ENCODE measurements at places on chromosomes 2 and 18.

- DNase-seq = no peak
Observed at GRCh38 chr2:148920559-148920958, 45.5 kb downstream of the KIF5C start.

DNA sequence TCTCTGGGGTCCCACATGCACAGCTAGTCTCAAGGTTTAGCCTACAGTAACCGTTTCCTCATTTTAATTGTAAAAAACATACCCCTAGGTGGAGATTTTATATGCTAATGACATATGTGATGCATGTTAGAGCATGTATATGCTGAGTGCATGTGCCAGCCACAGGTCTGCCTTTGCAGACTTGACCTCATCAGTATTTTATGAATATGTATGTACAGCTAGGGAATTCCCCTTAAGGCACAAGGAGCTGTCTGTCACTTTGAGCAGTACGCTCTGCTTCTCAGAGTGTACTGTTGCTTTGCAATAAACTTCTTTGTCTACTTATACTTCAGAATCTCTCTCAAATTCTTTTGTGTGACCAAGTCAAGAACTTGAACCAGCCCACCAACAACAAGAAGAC is 131.2 kb upstream of the ERBB4 start:
- DNase-seq = no peak

- DNase-seq = no peak
Observed at GRCh38 chr2:212173756-212174510, 364.7 kb downstream of the ERBB4 start.

GRCh38 chr2:38602136-38602731 is 494 bp downstream of the HNRNPLL start:
- DNase-seq = no peak

GRCh38 chr2:219142329-219142728 is 18.3 kb downstream of the NHEJ1 start:
- no peak for DNase-seq

DNA sequence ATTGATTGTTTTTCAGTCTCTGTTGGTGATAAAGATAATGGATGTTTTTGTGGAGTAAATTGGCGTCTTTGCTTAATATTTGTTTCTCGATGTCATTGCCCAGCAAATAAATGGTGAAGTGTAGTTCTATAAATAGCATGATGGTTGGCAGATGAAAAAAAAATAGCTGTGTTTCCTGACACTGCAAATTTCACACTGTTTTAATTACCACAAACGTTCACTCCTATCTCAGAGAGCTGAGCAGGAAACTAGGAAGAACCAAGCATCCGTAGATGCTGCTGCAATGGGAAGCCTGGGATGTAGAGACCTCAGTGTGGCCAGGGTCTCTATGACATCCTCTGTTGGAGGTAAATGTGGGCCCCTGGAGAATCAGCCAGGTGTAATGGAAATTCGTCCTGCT is 183.2 kb downstream of the CYRIA start:
- DNase-seq = no peak

- DNase-seq = no peak
Observed at GRCh38 chr18:52652391-52652790, 312.4 kb downstream of the DCC start.

GRCh38 chr18:48792141-48792540 is 158.6 kb downstream of the SMAD7 start:
- peak; percentile 3 for DNase-seq

- no peak for DNase-seq
Observed at GRCh38 chr2:8257502-8257901, 424.4 kb upstream of the ID2 start.

DNA sequence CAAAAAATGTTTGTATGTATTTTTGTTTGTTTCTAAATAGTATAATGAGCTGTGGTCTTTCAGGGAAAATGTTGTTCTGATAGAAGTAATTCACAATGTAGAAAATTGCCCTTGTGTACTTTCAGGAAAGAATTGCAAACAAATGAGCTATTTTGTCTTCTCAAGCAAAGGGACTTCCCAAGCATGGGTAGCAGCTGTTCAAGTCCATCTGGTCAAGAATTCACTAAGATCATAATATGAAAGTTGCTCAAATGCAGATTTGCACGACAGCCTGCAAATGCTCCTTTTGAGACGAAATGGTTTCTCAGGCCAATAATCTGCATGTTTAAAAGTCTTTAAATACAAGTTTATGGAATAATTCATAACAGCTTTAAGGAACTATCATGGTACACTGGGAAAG is 51.9 kb upstream of the HNMT start:
- DNase-seq = no peak

- no peak for DNase-seq
Observed at GRCh38 chr2:204869132-204869823, 324.0 kb downstream of the PARD3B start.

DNA sequence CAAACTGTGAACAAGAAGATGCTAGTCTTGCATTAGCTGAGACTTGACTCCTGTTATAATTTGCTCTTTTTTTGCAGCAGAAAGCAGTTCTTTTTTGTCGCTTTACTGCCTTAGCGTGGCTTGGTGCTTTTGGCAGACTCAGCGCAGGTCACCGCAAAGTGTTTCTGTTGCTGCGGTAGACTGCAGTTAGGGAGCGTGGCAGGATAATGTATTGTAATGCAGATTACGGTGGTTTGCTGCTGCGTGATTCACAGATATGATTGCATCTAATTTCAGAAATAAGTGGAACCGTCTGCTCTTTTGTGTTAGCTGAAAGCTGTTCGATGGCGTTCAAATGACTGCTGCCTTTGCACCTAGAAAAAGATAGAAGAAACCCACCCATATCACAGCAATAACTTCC is 131.6 kb upstream of the SATB2 start:
- no peak for DNase-seq

- DNase-seq = no peak
Observed at GRCh38 chr2:171835386-171835785, 58.7 kb downstream of the SLC25A12 start.

DNA sequence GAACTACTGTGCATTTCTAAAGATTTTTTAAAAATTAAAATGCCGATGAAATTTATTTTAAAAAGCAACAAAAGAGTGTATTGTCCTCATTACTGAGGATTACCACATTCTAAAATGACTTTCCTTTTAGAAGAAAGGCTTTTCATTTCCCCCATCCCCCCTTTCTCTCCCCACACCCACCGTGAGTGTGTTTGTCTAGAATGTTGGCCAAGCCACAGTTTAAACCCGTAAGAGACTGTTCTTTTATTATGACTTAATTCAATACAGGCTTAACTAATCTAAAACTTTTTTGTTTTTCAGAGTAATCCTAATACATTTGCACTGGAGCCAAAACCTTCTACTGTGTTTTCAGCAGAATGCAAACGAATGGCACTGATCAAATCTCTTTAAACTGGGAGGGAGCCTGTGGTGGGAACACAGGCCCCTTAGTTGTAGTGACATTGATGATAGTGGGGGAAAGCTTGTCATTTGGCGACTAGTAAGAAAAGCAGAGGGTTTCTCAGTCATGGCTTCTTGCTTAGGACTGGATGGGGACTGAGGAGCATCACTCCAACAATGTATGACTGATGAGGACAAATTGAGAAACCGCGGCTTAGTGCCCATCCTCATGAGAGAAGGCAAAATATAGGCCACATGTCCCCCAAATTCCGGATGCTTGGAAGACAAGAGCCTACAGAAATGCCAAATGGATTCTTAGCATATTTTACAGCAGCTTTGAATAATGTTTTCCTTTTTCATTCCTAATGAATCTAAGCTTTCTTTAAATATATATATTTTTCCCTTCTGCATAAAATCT is 154.0 kb upstream of the SMIM21 start:
- no peak for DNase-seq

GRCh38 chr2:84674099-84674498 is 157.8 kb downstream of the DNAH6 start:
- no peak for DNase-seq

DNA sequence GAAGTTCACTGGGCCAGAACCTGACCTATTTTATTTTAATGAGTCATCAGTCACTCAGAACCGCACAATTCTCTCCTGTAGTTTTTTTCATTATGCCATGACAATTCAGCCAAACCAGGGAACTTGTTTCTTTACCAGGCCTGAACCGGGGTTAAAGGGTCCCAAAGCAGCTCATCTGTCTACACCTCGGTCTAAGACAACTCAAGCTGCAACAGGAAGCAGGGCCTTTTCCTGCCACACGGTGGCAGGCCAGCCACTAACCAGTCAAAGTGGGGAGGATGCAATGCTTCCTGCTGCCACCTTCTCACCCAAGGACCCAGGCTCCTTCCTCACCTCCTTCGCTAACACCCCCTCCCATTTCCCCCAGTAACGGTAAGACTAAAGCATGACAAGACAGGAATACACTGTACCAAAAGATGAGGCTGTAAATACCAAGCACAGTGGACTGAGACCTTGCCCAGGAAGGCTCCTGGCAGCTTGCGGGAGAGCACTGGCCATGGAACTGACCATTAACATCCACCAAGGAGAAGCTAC is 56.7 kb upstream of the ACKR3 start:
- peak; percentile 76 for DNase-seq

GRCh38 chr18:76361219-76361618 is 133.8 kb downstream of the ZNF516 start:
- DNase-seq = no peak

GRCh38 chr2:80396276-80396675 is 91.7 kb upstream of the LRRTM1 start:
- DNase-seq = no peak

GRCh38 chr2:186919296-186919695 is 70.3 kb upstream of the ZSWIM2 start:
- no peak for DNase-seq

- no peak for DNase-seq
Observed at GRCh38 chr2:141162314-141162713, 968.5 kb downstream of the LRP1B start.

DNA sequence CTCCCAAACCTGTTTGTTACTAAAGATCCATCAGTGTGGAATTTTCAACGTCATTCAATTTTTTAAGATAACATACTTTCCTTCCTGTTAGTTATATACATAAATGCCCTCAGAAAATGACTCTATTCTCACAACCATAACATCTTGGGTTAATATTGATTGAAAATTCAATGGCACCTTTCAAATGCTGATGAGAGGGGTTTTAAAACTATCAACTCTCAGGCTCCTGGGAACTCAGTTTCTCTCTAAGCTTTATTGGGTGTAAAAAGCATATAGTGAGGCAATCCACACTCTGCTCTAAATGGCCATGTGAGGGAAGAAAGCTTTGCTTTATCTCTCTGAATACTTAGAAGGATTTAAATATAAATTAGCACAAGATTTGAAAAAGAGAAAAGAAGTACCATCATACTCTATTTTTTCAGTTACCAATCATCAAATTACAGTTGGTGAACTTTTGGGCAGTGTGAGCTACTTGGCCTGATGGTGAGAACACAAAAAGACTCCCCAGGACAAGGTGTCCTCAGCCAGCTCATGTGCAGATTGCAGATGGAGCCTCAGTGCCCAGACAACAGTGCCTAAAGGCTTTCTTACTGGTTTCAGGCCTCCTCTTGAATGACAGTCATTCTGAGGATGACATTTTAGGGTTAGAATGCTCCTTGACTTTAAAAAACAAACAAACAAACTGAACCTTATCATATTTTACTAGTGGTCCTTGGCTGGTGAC is 24.6 kb upstream of the CERS6 start:
- no peak for DNase-seq

DNA sequence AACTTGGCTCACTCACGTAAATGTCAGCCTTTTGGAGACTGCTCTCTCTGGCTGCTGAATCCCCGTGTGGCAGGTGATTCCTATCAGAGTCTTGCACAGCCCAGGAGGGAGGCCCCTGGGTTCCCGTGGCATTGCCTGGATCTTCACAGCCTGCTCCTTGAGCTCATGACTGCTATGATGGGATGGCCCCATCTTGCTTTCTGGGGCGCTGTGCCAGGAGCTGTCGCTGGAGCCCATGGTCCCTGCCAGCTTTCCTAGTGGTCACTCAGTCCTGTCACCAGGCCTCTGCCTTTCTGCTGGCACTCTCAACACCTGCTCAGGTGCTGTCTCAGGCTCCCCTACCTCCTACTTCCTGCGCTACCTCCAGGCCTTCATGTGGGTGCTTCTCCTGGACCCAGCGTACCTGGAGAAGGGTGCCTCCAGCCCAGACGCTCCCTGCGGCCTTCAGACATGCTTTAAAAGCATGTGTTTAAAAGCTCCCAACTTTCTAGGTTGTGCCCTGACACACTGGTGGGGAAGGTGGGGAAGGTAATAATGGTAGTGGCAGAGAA is 110.1 kb downstream of the MCFD2 start:
- no peak for DNase-seq

GRCh38 chr2:183291436-183291835 is 167.2 kb downstream of the NUP35 start:
- no peak for DNase-seq

- DNase-seq = no peak
Observed at GRCh38 chr2:69668598-69668997, 25.1 kb upstream of the AAK1 start.

DNA sequence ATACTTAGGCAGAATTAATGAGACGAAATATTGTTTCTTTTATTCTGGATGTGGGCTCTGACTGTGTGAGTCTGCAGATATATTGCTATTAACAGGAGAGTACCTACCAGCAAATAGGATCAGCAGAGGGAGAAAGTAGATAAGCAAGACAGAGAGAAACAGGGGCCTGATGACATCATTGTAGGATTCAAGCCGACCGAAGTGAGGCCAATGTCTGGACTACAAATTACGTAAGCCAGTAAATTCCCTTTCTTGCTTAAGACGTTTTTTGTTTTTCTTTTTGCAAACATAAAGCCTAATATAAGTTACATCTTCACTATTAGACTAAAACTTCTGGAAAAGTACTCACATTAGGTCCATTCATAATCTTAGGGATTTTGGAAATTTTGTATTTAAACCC is 21.4 kb upstream of the PTPRM start:
- no peak for DNase-seq

GRCh38 chr18:49368161-49368875 is 92.1 kb downstream of the DYM start:
- no peak for DNase-seq

- DNase-seq = no peak
Observed at GRCh38 chr2:30371028-30371689, 75.9 kb upstream of the LCLAT1 start.

- DNase-seq = no peak
Observed at GRCh38 chr2:154709215-154709614, 10.7 kb downstream of the KCNJ3 start.

GRCh38 chr2:122255924-122256323 is 500.5 kb downstream of the TSN start:
- DNase-seq = no peak

GRCh38 chr2:207166349-207167098 is 776 bp upstream of the KLF7 start:
- peak; percentile 81 for DNase-seq

DNA sequence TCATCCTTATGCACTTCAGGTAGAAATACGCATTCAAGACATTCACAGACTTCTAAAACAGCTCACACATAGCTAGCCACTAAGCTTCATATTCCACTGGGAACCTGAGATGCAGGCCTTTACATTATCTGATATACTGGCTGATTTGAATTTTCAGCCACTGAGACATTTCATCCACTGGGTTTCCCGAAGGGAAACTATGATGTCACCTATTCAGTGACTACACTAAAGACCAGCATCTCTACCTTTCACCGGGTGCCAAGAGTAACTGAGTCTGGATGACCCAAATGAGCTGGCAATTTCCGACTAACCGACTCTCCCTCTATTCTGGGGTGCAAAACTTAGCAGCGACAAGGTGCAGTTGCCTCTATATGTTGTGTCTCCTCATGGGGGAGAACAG is 31.8 kb upstream of the SP140L start:
- no peak for DNase-seq

- no peak for DNase-seq
Observed at GRCh38 chr2:66507673-66508201, 72.8 kb downstream of the MEIS1 start.
